ENCODE measurements at places on chromosomes 1 and 21. TPM values are rescaled to one million over a fixed set of nuclear protein-coding genes. Genes with fewer than 3 reads are reported as not detected.
A peak's percentile ranks its signal among the peaks of the same experiment; 100 is the strongest.

DNA sequence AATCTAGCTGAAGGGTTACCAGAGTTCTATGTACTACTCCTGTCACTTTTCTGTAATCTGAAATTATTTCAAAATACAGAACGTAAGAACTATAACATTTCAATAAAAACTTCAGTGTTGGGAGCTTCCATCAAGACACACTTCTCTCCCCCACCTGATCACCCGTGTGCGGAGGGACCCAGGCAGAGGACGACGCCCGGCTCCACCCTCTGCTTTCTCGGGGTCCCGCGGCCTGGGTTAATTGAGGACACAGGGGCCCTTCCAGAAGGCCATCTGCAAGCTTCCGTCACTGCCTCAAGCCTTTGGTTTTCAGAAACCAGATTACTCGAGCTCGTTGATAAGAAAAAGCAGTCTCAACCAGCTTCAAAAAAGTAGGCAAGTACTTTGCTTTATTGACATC, 27.8 kb downstream of the RIPK4 start:
- DNase-seq = no peak

GRCh38 chr1:54107131-54107530, 45.7 kb downstream of the CDCP2 start:
- no peak for DNase-seq

GRCh38 chr1:76021846-76022245, 52.7 kb upstream of the ST6GALNAC3 start:
- peak; percentile 14 for DNase-seq

DNA sequence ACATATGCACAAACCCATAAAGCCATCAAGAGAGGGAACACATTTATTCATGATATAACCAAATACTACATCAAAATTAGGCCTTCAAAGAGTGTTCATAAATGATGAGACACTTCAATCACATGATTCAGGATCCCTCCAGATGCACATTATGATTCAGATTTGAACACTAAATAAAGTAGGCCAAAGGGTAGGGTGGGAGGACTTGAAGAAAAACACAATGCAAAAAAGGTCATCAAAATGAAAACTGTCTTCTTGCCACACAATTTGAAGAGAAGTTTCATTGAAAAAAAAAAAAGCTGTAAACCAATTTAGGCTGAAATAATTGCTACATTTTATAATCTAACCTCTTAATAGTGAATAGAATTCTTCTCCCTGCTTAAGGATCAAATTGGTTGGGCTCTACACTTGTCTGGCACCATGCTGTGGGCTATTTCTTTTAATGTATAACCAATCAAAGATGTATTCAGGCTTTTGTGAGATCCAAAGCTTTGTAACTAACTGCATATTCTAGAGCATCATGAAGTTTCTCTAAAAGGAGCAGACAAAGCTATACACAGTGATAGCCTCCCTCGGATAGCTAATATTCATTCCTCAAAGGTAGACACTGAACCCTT, 58.1 kb downstream of the ZSWIM5 start:
- no peak for DNase-seq

DNA sequence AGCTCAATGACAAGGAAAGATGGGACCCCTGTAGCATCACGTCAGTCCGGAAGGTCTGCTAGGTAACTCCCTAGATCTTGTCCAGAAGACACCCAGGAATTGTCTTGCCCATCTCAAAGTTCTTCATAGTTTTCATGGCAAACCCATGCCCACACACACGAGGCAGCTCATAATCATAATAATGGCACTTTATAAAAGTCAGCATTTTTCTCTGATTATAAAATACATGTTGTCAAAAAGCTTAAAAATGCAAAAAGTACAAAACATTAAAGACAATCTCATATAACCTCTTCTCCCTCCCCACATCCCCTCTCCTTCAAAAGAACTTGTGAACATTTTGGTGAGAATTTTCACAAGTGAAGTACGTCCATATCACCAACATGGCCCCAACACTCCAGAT, 30.8 kb downstream of the EPHX1 start:
- no peak for DNase-seq

DNA sequence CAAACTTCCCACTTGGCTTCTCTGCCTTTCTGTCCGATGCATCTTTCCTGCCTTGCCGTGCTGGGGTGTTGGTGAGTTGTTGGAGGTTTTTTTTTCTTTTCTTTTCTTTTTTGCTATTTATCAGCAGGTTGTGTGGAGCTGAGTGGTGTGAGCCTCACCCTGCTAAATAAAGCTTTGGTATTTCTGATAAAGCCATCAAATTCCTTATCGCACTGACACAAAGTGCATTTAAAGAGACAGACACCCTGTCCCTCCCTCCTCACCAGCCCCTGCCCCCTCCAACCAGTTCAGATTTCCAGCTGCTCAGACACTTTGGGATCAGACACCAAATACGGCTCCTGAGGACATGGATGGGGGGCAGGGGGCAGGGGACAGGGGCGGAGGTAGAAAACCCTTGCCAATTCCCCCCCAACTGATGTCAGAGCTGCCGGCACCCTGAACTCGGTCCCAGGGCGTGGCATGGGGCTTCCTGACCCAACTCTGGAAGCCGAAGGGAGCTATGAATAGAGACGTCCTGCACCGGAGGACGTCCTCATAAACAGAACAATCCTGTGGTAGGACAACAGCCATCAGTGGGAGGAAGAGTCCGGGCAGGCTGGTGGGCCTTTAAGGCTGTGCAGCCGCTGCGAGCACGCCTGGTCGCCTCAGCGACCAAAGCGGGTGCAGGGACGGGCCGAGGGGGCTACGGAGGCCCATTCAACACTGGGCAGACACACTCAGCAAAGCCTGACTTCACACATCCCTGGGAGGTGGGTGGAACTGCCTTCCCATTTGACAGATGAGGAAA, 79.0 kb downstream of the CASZ1 start:
- DNase-seq = no peak

- DNase-seq = no peak
These were observed 45.9 kb downstream of the HHAT start for GRCh38 chr1:210374600-210374953.

The RNF186 gene
- total RNA-seq = not detected

The C1orf210 gene
- 0.84 TPM for total RNA-seq

The ANKRD34A gene
- total RNA-seq = 5.8 TPM

The ACTL8 gene
- 2.0 TPM for total RNA-seq

Measured in astrocyte (in vitro differentiated cells and primary cell).